ENCODE measurements at places on chromosomes 3 and 15.

- DNase-seq, result no peak
Measured at GRCh38 chr15:31925541-31925940, 104.8 kb upstream of the CHRNA7 start.

DNA sequence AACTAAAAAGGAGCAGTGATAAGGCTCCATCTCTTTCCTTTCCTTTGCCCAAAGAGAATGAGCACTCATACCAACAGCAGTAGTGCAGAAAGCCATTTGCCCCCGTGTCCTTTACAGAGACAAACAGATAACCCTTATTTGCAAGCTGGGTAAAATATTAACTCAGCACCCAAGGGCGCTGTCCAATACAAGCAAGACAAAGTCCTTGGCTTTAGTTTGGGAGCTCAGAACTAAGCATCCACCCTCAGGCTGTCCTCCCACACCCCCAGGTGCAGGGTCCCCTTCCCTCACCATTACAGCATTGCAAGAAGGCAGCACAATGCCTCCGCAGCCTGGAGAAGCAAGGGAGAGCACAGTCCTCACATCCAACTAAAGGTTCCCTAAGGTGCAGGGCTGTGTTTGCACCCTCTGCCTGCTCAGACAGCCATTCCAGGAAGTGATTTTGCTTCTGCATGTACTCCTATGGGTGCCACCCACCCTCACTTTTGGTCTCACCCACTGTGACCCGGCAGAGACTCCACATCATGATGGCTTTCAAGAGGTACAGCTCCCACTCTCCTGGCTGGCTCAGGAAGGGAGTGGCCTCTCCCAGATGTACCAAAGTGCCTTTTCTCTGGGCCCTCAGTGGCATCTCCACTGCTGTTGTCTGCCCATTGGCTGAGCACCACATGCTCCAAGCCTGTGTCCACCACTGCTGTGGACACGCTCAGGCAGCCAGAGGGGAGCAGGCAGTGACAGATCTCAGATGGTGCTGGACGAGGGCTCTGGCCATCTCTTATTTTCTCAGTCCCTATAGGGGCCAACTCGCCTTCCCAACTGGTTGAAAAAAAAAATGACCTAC, 34.1 kb upstream of the HES1 start:
- no peak for DNase-seq

- DNase-seq, result no peak
Measured at GRCh38 chr3:185733980-185734724, 90.7 kb downstream of the IGF2BP2 start.

DNA sequence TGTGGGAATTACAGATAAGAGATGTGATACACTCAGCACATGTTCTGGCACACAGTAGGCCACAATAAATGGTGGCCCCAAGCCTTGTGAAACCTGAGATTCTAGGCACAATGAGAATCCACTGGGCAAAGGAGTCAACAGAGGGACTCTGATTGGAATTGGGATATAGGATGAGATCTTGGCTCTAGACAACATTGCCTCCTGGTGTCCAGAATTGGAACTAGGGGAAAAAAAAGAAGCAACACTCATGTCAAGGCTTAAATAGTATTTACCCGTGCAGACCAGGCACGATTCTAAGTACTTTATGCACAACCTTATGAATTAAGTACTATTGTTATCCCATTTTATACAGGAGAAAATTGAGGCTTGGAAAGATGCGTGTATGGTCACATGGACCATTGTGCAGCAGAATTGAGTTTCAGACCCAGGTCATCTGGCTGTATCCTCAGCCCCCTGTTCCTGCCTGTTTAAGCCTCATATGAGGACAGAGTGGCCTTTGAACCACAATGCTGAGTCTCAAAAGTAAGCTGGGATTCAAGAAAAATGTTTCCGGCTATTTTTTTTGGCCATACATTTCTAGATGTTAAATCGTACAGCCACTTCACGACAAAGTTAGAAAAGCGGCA, 124.8 kb downstream of the SV2B start:
- DNase-seq, result no peak

DNA sequence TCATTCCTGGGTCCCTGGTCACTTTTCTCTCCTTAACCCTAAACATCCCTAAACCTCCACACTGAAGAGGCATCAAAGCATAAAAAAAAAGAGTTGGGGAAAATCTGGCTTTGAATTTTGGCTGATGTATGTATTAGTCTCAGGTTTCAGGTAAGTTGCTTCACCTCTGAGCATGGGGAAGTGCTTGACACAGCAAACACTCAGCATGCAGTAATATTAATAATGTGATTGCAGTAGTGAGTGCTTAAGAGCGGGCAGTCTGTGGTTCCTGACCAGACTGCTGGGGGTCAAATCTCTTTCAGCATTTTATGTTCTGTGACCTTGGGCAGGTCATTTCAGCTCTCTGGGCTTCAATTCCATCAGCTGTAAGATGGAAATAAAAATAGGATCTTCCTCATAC, 467.9 kb downstream of the SOX2 start:
- DNase-seq, result no peak

GRCh38 chr3:492586-493316, 296.2 kb downstream of the CHL1 start:
- no peak for DNase-seq

DNA sequence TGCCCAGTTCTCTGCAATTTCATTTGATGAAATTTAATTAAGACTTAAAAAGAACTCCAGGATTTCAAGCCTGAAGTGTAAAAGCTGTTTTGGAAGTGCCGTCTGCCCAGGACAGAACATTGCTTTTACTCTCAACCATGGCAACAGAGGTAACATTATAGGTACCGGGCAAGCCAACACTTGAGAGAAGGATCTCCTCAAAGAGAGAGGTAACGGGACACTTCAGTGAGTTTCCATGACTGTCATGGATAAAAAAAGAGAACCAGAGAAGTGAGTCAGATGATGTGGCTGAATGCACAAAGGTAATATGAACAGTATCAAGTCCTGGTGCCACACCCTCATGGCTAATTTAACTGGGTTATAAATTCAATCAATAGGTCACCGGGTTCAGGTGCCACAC, 130.2 kb upstream of the LMOD3 start:
- DNase-seq, result no peak

DNA sequence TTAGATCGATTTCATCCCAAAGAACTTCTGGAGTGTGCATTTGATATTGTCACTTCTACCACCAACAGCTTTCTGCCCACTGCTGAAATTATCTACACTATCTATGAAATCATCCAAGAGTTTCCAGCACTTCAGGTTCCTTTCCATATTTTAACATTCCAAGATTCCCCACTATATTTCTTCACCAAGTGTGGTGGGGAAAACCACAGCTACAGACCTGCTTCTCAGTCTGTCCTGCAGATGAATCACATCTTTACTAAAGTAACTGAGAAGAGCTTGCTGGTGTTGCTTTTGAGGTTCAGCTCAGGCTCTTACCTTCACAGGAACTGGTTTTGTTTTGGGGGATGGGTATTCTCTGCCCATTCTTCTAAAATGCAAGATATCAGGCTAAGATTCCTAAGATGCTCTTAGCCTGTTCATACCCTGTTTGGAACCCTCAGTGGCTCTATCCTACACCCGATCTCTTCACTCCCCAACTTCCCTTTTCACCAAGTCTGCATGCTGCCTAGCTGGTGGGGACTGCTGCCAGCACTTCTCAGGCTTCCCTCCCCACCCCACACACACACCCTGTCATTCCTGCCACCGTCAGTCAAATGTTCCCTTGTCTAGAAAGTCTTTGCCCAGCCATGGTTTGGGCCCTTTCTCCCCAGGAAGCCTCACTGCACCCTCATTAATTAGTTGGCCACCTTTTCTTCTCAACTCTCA, 30.8 kb downstream of the SRP14 start:
- no peak for DNase-seq

DNA sequence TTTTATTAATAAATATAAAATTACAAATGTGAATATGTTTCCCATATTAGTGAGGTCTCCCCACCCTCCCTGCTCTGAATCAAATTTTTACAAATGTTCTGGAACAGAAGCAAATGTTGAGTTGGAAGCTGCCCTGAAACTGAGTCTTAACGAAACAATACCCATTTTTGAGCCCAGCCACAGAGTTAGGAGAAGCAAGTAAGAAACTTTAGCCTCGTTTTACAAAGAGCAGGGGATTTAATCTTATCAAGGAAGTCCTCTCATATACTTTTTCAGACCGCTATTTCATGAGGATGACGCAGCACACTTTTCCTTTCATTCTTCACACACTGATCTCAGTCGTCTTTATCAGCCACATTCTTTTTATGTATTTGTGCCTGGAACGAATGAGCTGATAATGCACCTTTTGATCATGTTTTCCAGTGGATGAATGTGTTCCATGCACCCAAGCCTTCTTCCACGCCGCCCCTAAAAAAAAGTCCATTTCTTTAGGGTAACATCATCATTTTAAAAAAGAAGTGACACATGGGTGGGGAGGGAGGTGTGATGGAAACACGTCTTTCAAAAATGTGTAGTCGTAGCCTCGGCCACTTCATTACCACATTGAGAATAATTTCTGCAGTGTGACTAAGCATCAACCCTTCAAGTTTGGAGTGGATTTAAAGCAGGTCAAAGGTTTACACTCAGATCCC, 48.1 kb downstream of the SETMAR start:
- no peak for DNase-seq

- no peak for DNase-seq
Measured at GRCh38 chr3:152811974-152812760, 22.8 kb upstream of the P2RY1 start.

DNA sequence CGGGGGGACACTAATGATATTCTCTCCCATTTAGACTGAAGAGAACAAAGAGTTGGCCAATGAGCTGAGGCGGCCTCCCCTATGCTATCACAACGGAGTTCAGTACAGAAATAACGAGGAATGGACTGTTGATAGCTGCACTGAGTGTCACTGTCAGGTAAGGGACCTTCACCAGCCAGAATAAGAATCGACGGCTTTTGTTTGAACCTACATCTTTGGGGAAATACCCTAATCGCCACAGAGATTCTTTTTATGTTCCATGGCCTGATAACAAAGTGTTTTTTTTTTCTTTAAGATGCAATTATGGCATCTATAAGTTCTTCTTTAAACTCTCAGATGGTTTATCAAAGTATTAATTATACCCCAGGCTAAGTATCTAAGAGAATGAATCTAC, 3.4 kb downstream of the THBS1 start:
- DNase-seq, result no peak

DNA sequence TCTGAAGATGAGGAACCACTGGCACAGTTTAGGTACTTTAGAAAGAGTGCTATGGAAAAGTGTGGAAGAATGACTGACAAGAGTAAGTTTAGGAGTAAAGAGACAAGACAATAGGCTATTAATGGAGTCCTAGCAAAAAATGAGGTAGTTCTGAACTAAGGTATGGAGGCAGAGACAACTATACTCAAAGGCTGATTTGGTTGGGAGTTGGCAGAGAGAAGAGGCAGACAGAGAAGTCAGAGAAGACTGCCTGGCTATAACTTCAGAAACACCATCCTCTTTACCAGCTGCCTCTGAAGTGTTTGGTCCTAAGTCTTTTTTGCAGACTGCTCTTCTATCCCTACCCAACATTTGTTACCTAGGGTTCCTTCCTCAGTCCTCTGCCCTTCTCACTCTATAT, 19.2 kb downstream of the DYNC1LI1 start:
- DNase-seq, result no peak

GRCh38 chr3:16743276-16743675, 138.1 kb upstream of the DAZL start:
- no peak for DNase-seq

DNA sequence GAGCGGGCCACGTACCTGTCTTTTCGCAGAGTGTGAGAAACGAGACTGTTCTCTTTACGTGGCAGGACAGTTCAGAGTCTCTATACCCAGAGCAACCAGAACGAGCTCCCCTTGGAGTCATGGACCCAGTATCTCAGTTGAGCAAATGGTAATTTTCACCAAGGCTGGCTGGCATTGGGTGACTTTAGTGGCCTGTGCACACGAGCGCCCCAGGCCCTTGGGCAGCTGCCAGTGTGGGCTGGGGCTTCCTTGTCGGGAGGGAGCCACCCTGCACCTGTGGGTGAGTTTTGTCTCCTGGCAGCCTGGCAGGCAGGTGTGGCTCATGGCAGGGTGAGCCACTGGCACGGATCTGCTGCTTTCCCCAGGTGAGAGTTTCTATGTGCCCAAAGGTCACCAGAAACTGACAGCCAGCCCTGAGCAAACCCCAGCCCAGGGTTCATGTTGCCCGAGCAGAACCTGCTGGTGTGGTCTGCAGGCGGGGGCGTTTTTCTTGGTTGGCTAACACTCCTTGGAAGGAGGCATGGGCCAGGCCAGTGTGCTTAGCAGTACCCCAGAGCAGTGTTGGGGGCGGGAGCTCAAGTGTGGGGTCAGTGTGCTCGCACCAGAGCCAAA, 135.0 kb downstream of the TJP1 start:
- DNase-seq, result no peak

Data from substantia nigra (tissue), 51 donors.